ENCODE measurements at places on chromosomes 11 and 22.

- DNase-seq: no peak
These were observed 19.0 kb downstream of the TENM4 start for GRCh38 chr11:79421820-79422219.

GRCh38 chr22:28148816-28149465 is 229.9 kb upstream of the PITPNB start:
- no peak for DNase-seq

DNA sequence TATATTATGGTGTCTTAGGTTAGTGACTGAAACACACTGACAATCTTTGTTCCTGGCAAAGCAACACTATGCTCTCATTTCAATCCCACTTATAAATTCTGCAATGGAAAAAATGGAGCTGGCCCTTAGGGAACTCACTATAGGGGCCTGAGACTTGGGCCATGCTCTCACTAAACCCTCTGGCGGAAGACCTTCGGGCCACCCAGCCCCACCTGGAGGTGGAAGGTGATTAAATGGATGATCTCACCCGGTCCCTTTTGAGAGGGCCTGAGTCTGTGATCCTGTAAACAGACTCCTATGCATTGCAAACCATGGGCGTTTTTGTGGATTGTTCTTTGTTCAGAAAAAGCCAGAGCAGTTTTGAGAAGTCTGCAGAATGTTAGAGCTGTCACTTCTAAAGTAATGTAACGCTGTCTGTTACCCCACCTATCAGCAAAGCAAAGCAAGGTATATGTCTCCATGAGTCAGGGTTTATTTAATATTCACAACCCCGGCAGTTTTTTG is 17.0 kb upstream of the CDON start:
- DNase-seq: no peak

DNA sequence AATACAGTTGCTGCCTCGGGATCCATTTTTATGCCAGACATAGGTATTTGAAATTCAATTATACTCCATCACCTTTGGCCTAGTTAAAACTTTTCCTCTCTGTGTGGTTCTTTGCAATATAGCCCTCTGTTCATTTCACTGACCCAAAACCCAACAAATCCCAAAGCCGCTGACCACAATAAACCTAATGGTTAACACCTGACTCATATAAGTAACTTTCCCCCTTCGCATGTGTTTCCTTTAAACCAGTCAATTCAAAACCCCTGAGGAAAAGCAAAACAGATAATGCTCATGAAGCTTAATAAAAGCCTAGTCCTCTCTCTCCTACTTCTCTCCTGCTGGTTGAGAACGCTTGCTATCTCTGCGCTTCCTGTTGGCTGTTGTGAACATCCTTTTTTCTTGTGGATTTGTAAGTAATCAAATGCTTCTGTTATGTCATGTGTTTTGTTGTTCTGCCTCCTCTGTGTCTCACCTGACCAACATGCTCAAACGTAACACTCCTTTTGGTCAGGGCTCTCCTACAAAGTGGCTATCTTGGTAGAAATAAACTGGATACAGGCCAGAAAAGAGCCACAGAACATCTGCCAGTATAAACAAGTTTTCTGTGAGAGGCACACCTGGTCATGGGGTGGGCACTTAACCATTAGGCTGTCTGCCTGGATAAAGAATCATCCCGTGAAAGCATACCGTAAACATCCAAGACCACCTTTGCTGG is 652.6 kb downstream of the METTL15 start:
- no peak for DNase-seq

GRCh38 chr11:132118661-132119060 is 748.2 kb downstream of the NTM start:
- DNase-seq: no peak

GRCh38 chr11:97231231-97231630 is 841.4 kb downstream of the JRKL start:
- no peak for DNase-seq

DNA sequence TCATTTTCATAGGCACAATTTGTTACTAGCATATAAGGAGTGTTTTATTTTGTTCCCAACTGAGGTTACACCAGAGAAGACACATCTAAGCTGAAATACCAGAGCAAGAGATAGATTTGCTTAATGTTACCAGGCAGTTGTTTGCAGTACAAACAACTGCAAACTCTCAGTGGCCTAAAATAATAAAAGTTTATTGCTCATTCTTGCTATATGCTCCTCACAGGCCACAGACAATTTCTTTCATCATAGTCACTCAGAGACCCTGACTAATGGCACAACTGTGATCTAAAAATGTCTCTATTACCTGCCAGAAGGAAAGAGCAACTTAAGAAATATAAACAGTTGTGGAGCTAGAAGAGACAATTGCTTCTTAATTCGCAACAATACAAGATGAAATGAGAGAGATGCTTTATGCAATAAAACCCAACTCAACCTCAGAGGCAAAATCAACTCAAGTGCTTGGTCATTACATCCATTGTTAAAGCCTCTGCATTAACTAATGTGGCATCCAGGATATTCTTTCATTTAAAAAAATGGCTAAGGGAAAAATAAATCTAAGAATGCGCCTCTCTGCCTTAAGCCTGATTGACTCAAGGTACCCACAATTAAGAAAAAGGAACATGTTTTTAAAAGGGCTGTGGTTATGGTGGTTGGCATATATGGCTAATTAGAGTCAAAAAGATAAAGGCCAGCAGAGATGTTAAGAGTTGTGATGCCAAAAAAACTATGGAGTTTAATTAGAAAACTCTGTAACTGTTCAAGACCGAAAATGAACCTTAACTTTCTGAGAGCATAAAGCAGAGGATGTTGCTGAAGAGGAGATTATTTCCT is 103.7 kb downstream of the CD44 start:
- DNase-seq: no peak

DNA sequence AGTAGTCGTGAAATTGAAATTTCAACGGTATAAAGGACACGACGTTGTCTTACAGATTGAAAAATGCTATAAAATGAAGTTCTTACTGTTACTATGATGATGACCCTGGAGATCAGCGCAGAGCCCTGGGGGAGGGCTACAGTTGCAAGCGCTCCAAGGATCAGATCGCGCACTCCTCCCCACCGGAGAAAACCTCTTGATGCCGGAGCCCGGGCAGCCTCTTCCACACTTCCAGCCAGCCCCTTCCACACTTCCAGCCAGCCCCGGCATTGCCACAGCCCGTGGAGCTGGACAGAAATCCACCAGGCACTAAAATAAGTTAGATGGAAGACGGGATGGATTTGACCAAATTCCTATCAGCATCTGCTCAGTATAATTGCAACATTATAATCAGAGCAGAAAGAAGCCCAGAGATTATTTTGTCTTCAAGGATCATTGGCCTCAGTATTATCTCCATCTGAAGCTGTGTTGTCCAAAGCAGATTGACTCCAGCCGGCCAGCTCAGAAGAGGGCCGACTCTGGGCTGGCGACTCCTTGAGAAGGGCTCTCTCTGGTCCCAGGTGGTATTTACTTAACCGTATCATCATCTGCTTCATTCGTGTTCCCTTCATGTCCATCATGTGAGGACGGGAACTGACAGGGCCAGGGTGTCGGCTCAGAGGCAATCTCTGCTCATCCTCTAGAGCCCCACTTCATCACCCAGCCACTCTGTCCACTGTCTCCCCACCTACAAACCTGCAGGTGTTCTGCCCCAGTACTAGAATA is 777 bp upstream of the MICAL3 start:
- DNase-seq: no peak

DNA sequence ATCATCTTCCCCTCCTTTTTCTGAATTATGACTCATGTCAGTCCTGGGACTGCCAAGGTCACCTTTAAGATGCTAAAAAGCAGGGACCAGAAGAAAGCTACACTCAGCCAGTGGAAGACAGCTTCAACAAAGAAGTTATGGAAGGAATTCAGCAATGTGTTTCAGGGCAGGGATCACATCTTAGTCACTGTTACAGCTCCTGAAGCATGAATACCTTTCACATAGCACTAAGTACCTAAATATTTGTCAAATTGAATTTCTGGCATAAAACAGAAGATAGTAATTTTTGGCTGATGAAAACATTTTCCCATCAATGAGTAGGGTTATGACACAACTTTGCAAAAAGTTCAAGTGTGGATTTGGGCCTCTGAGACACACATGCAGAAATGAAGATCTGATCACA is 5.2 kb downstream of the DDB1 start:
- DNase-seq: no peak

DNA sequence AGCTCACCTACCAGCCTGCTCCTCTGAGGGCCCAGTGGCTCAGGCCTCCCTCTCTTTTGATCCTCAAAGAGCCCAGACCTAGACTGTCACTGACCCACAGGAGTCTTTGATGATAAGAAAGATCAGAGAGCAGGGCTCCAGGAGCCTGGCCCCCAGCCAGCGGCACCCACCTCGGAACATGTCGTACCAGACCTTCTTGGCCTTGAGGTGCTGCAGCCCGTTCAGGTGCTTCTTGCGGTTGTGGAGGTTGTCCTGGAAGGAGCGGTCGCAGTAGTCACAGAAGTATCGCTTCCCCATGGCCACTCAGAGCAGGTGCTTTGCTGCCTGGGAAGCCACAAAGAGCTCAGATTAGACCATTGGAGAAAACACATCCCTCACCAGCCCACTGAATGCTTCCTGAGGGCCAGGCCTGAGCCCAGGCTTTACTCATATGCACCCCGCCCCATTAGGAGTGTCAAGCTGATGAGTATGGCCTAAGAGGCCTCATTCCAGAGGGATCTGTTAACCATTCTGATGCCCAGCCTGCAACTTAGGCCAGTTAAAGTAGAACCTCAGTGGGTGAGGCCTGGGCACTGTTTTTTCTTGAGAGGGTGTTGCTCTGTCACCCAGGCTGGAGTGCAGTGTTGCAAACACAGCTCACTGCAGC is 18.4 kb downstream of the ZMAT5 start:
- no peak for DNase-seq

DNA sequence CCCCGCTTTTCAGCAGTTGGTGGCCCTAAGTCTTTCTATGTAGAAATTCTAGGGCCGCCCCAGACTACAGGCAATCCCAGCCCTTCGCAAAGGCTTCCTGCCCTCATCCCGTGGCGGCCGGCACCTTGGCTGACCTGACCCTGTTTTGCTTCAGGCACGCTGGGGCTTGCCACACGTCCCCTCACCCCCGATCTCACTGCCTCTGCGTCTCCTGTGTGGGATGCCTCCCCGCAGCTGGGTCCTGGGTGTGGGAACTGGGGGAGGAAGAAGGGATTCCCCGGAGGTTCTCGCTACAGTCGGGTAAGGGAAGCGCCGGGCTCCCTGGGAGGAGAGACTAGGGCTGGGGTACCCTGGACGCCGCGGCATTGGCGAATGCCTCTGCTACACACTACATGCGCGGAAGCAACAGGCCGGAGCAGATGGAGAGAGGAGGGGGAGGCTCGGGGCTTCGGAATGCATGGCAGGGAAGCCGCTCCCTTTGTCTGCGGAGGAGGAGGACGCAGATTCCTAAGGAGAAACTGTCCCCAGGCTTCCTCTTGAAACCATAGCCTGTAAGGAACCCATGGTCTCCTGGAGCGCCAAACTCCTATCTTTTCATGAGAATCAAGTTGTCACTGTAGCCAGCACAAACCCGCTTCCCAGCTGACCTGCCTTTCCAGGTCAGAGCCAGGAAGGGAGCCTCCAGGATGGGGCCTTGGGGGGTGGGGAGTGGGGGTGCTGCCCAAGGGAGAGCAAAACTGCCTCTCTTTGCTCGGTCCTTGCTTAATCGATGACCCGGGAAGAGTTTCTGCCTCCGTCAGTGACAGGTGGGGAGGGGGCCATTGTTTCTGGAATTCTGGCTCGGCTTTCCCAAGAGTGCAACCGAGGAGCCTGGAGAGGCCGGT is 1.4 kb downstream of the DTX4 start:
- DNase-seq: no peak

Data from left forelimb (tissue), 1 donor.